Activated CD4-positive, alpha-beta T cell treated with anti-CD3 and anti-CD28 coated beads, Interleukin-2, Interleukin-4, amounts not matched to agents 100 ng/mL and 50 ng/mL, durations not matched to agents 16 hours and 8 hours (primary cell): ENCODE measurements at places on chromosomes 7 and 10.

DNA sequence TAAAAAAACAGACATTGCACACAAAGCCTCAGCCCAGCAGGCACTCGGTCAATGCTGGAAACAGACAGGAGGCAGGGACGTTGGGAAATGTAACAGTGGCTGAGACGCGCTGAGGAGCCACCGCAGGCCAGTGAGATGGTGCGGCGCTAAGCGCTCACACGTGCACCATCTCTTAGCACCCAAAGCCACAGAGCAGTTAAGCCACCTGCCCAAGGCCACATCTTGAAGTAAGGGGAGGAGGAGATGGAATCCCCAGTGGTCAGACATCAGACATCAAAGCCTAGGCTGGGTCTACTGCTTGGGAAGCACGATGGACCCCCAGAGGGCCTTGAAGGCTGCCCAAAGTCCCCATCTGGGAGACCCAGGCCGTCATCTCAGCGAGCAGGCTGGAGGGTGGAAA, 15.6 kb downstream of the LAT2 start:
- DNase-seq: no peak

GRCh38 chr7:36315309-36315944, 74.2 kb upstream of the ANLN start:
- DNase-seq: no peak

DNA sequence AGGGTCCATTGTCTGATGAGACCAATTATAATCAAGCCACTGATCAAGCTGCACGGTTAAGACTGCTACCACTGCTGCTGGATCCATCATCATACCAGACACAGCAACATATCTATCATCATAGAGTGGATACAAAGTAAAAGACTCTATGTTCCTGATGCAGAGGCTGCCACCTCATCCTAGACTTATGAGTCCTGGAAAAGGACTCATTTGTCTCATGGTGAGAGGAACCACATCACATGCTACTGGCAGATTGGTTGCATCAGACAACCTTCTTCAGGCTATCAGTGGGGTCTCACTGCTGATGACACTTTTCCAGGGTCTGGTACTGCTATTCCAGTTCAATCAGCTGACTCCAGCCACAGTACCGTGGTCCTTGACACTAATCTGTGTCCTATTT, 79.0 kb downstream of the ABI1 start:
- DNase-seq: peak; percentile 17

GRCh38 chr7:101576998-101577397, 52.1 kb downstream of the MYL10 start:
- DNase-seq: no peak

DNA sequence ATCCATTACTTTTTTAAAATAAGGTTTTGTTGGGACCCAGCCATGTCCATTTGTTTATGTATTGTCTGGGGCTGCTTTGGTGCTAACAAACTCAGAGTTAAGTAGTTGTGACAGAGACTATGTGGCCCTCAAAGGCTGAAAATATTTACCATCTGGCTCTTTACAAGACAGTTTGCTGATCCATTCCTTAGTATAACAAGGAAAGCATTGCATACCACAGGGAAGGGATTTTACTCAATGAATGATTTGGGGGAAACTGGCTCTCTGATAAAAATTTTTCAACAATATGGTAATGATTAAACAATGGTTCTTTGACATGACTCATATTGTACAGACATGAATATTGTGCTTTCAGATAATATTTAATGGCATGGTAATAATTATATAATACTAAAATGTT, 738.1 kb downstream of the KCNMA1 start:
- no peak for DNase-seq

DNA sequence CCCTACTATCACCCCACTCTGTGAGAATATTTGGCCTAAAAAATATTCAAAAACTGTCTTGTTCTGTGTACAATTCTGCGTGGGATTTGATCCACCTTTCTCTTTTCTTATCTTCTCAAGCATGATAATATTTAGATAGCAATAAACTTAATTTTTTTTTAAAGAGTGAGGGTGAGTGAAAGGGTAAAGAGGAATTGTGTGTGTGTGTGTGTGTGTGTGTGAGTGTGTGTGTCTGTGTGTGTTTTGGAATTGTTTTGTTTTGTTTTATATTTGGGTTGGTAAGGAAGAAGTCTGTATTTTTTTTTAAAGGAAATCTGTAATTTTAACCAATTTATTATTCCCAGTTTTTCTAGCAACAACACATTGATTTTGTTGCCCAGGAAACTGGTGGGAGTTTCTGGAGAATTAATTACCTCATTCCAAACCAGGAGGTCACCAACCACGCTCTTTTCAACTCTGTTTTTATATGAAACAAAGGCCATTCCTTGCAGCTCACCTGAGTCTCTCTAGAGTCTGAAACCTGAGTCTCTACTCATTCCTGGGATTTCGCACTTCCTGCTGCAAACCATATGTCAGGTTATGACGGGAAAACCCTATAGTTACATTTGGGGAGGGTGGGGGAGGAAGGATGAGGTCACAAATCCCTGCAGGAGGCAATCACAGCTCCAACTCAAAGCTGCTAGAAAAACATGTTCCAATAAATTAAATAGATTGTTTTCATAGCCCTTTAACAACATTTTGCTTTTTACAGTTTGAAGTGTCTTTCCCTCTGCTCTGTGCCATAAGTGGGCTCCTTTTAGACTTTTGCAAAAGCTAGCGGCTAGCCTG, 38.1 kb upstream of the XPNPEP1 start:
- no peak for DNase-seq

DNA sequence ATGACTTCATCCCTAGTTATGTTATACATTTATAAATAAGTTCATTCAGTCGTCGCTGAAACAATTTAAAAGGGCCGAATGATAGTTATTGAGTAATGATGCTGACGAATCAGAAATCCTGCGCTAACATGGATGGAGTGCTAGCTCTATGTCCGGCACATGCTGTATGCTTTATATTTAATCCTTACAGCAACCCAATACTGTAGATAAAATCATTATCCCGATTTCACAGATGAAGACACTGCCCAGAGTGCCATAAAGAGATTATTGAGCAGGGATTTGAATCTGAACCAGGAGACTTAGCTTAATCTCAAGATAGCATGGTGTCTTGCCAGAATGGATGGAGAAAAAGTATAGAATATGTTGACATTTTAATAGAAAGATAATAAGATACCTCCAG, 1.1 kb upstream of the ICA1 start:
- DNase-seq: no peak

DNA sequence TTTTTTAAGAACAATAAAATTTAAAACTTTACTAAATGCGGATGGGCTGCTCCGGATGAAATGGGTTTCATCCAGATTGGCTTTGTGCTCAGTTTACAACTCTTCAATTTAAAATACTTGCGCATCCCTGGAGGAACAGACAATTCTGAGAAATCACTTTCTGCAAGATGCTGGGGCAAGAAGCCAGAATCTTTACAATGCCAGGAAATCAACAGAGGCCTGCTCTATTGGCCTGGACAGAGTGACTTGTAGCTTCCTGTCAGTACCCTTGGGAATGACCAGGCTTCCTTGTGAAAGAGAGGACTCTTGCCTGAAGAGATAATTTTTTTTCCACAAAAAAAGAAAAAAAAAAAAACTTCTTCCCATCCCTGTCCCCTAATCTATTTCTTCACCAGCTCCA, 3.9 kb upstream of the FAM13C start:
- DNase-seq: no peak

GRCh38 chr10:10914144-10914543, 103.5 kb upstream of the CELF2 start:
- no peak for DNase-seq

DNA sequence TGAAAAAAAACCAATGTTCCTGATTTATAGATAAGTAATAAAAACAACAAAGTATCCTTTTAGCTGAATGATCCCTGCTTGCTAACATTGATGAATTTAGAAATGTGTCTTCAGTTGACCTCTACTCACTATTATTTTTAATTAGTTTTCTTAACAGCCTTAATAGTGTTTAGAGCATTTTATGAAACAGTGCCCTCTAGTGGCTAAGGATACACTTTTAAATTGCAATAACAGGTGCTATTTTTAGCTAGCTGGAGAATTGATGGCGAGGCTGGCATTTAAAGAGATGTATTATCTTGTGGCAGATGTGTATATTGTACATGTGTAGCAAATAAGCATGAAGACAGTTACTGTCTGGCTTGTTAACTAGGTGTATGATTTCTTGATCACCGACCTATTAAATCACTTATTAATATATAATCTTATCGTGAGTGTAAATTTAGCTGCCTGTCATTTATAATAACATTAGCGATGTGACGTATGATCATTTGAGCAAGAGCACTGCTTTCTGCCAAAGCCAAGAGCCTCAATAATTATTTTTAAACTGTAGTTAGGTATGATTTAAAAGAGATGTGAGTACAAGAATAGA, 451.9 kb downstream of the DPP6 start:
- DNase-seq: peak; percentile 19

- peak; percentile 51 for DNase-seq
Measured at GRCh38 chr10:88389456-88389855, 193.7 kb downstream of the RNLS start.

DNA sequence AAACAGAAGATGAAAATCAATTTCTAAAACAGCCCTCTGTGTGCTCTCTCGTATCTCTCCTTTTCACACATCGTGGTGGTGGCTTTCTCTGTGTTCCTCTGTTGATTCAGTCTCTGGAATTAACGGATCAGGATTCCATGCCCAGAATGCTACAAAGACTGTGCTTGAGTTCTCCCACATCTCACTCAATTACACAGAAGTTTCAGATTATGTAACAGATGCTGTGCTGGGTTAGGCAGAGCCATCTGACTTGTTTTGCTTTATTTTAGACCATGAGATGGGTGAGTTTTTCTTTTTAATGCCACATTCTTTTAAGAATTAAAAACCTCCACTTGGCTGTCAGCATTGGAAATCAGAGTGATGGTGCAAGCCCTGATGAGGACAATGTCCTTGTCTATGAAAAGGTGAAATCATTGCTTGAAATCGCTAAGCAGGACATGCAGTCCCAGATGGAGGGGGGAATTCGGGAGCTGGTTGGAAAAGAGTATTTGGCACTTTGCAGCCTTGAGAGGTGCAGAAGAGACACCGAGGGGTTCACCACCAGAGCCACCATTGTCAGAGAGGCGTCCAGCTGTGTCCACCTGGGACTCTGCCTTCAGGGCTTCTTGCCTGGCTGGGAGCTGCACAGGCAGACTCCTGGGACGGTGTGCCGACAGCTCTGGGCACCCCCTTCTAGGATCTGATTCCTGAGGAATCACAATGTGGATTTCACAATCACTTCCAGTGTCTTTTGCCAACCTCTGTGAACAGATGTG, 80.4 kb downstream of the EGFR start:
- no peak for DNase-seq

DNA sequence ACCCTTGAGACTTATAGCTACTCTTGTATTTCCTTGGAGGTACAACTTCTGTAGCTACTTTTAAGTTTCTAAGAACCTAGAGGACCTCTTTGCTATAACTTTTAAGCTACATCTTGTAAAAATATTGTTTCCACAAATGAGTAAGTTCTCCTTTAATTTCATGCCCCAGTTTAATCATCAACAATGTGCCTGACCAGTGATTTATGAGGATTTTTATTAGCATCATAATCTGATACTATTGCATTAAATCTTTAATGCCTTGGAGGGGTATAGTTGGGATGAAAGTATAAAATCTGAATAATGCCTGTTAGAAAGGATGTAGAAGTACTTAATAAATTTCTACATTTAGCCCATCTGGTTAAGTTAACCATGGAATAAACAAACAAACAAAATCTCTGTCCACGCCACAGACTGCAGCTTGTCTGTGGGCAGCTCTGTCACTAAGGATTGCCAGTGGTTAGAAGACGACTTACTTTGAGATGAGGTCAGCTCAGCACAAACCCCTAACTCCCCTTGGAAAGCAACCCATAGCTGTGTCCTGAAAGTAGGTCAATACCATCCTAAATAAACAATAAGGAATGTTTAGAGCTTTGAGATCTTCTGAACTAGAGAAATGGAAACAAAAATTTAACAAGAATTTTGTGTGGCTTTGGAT, 18.3 kb downstream of the UBE2D1 start:
- DNase-seq: no peak

DNA sequence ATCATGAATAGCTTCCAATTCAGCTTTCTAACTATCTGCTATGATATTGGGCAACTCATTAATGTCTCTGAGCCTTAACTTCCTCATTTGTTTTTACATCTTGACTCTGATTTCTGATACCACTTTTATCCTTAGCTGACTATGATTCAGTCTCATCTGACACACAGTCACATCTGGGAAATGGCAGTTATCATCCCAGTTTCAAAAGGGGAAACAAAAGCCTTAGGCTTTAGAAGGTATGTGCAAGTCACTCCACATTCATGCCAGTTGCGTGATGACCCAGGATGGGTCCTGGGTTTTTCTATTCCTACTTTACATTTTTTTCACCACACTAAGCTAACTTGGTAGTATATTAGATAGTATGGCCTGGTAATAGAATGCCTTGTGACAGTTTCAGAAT, 12.7 kb downstream of the SCIN start:
- no peak for DNase-seq

DNA sequence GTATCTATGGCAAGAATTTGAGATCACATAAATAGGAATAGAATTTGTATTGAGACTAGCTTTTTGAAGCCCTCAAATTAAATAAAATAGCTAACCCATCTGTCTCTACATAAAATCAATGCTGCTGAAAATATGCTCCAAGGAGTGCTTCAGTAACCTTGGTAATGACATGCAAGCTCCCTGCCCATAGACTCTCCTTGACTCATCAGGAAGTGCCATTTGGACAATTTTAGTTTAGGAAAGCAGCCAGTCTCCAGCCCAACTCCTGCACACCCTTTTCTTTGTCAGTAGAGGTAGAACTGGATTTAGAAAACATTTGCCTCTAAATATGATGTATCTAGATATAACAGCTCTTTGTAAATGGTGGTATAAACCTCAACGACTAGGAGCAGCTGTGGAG, 69.9 kb upstream of the PTPRZ1 start:
- DNase-seq: no peak

- DNase-seq: no peak
Measured at GRCh38 chr7:495761-496321, 23.8 kb downstream of the PDGFA start.

DNA sequence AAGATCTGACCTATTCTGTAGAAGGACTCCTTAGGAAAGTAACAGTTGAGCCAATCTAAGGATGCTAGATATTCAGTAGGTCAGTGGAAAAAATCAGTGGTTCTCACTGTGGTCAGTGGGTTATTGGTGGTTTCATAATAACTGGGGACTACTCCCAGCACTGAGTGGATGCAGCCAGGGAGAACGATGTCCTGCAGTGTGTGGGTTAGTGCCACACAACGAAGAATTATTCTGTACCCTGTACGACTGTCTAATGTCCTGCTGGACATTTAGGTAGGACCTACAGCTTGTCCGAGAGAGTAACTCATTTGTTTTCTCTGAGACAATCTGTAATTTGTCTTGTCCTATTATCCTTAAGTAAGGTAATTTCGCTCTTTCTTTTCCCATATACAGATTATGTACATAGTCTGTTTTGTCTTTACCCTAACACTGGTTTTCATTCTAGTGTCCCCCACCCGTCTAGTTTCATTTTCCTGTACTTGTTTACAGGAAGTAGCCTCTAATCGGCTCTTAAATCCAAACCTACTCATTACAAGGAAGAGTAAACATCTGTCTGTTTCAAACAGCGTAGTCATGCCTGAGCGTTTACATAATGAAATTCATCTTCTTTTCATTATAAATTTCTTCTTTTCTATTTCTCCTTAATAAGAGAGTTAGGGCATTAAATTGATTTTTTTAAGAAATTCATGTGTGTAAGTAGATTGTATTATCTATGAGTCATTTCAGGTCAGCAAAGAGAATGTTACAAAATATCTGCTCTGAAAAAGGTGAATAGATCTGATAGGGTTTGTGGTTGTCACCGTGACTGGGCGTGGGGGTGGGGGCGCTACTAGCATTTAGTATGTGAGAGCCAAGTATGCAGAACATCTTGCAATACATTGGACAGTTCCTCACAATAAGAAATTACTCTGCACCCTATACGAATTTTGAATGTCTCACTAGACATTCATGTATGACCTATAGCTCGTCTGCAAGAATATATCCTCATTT, 8.3 kb upstream of the ZC3HAV1L start:
- peak; percentile 80 for DNase-seq
